Ascending aorta (tissue), 2 donors: ENCODE measurements at places on chromosomes 3 and 15.

- no peak for DNase-seq
- no peaks in the 10 kb centered on the region for H3K27me3 ChIP-seq
- H3K4me1 ChIP-seq, result no peaks in the 10 kb centered on the region
- no peak overlapping the region for H3K4me3 ChIP-seq
Observed at GRCh38 chr15:99344639-99345038, 93.4 kb downstream of the LRRC28 start.

DNA sequence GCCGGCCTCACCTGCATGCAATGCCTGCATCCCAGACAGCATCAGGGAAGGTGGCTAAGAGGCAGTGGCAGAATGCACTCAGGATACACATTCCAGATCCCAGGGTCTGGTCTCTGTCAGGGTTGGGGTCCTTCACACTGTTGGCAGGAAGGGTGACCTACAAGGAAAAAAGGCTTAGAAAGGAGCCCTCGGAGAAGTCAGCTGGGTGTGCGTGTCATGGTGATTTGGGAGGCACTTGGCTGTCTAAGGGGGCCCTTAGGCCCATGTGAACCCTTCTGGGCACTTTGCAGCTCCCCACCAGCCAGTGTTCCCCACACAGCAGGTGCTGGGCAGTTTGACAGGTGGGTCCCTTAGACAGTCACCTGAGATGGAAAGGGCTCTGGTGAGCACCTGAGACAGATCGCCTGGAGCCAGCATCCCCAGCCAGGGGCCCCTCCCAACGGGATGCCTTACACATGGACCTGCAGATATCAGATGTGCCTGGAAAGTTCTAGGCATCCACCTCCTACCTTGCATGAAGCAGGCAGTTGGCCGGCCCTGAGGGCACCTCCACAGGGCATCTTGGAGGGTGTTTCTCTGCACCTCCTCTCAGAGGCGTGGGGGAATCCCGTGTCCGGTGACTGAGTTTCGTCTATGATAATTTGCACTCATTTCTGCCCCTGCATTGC, 131.6 kb downstream of the LRRK1 start:
- DNase-seq, result peak; percentile 53
- no peaks in the 10 kb centered on the region for H3K27me3 ChIP-seq
- no peak overlapping the region for H3K27ac ChIP-seq
- no peaks in the 10 kb centered on the region for H3K4me1 ChIP-seq
- H3K4me3 ChIP-seq, result no peak overlapping the region

- no peaks in the 10 kb centered on the region for H3K4me1 ChIP-seq
- H3K36me3 ChIP-seq, result no peaks in the 10 kb centered on the region
- no peak overlapping the region for H3K4me3 ChIP-seq
- DNase-seq, result no peak
- H3K27ac ChIP-seq, result peak overlapping the region; percentile 52
- H3K27me3 ChIP-seq, result no peaks in the 10 kb centered on the region
Observed at GRCh38 chr3:149450281-149450680, 24.2 kb upstream of the TM4SF4 start.

DNA sequence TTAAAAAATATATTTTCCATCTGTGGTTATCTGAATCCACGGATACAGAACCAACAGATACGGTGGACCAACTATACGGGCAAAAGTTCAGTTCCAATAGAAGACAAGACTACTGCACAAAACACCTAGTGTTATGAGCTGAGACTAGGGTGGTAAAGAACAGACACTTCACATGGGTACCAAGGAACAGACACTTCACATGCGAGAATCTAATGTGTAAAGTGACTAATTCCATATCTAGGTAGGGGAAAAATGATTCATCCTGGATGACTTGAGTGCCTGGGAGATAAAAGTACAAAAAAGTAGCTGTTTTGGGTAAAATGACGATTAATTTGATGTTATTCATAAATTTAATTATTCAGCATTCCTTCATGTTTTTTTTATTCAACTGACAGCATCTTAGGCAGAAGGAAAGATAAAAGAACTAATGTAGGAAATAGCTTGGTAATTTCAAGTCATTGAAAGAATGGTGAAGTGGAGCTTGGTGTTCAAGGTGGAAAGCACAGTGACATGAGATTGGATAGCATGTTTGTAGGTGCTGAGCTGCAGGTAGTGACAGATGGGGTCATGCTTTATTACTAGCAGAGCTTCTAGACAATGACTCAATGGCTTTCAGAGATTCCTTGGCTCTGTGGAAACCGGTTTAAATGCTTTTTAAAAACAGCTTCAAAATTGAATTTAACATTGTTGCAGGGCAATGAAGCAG, 5.2 kb downstream of the CD200 start:
- H3K27me3 ChIP-seq, result no peaks in the 10 kb centered on the region
- peaks cover 3% of the 10 kb centered on the region for H3K36me3 ChIP-seq
- H3K27ac ChIP-seq, result peak overlapping the region; percentile 95
- H3K4me1 ChIP-seq, result peaks cover 18% of the 10 kb centered on the region
- no peak for DNase-seq

DNA sequence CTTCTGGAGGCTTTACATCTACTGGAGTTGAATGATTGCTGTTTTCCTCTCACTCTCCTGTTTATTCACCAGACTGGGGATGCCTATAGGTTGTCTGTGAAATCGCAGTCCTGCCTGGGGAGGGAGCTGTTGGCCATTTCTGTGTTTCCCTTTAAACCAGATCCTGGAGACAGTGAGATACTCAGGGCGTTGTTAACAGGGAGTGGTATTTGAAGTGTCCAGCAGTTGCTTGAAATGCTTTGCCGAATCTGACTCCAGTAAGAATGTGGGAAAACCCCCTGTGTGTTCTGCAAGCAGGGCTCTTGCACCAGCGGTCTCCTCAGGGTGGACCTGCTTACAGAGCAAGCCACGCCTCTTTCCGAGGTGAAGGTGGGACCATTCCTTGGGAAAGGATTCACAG, 4.3 kb upstream of the LRRK1 start:
- H3K36me3 ChIP-seq, result no peaks in the 10 kb centered on the region
- DNase-seq, result no peak
- no peak overlapping the region for H3K4me3 ChIP-seq
- no peaks in the 10 kb centered on the region for H3K27me3 ChIP-seq
- H3K27ac ChIP-seq, result no peak overlapping the region
- H3K4me1 ChIP-seq, result no peaks in the 10 kb centered on the region

DNA sequence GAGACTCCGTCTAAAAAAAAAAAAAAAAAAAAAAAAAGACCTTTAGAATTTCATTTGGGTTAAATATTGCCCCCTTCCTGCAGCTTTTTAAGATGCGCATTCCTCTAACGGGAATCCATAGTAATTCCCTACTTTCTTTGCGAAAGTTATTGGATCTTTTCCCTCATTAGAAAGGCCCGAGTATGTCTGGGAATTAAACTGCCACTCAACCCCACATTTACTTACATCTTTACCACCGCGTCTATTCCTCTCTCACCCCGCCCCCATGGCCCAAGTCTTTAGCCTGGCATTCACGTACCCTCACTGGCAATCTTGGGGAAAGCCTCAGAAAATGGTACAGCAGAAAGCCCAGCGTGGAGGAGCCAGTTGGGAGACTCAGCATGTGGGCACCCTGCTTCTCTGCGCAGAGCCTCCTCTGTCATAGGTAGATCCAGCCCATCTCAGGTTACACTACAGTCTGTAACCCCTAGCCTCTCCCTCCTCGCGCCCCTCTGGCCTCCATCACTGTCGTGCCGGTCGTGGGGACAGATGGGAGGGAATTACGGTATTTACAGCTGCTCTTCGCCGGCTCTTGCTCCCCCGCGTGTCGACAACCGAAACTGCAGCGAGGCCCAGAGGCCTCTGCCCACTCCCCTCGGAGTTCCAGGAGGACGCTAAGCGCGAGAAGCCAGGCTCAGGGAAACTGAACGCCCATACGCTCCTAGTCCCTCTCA, 6.4 kb upstream of the ANKDD1A start:
- H3K4me3 ChIP-seq, result peak overlapping the region; percentile 29
- no peaks in the 10 kb centered on the region for H3K27me3 ChIP-seq
- no peaks in the 10 kb centered on the region for H3K4me1 ChIP-seq
- no peak for DNase-seq
- no peak overlapping the region for H3K27ac ChIP-seq

DNA sequence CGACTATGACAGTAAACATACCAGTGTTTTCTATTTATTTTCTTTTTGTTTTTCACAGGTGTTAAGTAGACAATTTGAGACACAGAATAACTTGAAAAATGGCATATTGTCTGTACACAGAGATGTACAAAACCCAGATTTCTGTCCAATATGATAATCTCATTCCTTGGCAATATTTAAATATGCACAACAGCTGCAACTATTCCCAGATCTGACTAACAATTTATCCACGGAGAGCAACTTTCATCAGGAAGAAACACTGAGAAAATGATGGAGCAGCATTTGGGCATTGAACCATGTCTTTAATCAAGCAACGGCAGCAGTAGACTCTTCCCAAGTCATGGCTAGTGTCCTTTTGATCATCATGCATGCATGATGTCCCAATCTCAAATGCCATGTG, 452.6 kb downstream of the ZPLD1 start:
- DNase-seq, result no peak
- H3K36me3 ChIP-seq, result no peaks in the 10 kb centered on the region
- H3K27me3 ChIP-seq, result no peaks in the 10 kb centered on the region
- H3K27ac ChIP-seq, result no peak overlapping the region
- H3K4me1 ChIP-seq, result no peaks in the 10 kb centered on the region
- no peak overlapping the region for H3K4me3 ChIP-seq

DNA sequence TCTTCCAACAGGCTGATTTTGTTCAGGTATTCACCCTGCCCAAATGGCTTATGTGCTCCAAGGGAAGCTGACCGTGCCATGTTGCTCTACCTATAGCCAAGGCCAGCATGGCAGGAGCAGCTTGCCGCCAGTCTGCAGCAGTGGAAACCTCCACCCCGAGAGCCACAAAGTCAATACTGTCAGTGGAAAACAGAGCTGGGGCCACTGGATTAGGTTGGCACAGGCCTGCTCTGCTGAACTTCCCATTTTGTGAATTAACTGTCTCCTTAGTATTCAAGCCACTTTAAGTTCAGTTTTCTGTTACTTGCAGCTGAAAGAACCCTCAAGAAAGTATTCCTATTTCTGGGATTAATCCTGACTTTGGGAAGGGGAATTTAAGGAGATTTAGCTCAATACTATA, 63.8 kb upstream of the XCR1 start:
- H3K4me3 ChIP-seq, result no peak overlapping the region
- no peak for DNase-seq
- no peaks in the 10 kb centered on the region for H3K27me3 ChIP-seq
- no peaks in the 10 kb centered on the region for H3K4me1 ChIP-seq

DNA sequence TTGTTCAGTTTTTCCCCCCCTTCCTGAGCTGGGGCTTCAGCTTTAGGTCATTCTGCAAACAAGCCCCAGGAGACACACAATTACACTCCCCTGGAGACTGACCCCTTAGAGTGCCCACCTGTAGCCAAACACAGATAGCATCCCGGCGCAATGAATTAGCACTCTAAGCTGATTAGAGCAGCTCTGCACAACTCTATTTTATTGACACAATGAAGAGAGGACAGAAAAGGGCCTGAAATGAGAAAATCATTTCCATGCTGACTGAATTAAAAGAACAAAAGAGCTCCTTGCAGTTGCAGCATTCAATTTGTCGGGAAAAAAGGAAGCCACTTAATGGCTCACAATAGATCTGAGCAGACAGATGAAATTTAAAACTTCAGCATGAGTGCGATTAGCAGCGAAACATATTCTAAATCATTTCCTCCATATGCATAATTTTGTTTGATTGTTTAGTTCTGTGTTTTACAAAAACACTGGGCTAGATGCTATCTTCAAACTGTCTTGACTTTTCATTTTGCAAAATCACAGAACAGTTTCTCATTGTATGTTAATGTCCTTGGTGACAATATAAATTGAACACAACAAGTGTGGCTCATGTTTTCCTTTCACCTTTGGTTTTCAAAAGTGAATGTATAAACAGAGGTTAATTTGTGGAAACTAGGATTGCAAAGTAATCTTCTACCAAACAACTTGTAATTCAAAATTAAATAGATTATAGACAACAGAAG, 308.6 kb downstream of the MECOM start:
- DNase-seq, result no peak
- no peaks in the 10 kb centered on the region for H3K4me1 ChIP-seq
- H3K4me3 ChIP-seq, result no peak overlapping the region
- no peaks in the 10 kb centered on the region for H3K27me3 ChIP-seq
- no peaks in the 10 kb centered on the region for H3K36me3 ChIP-seq

DNA sequence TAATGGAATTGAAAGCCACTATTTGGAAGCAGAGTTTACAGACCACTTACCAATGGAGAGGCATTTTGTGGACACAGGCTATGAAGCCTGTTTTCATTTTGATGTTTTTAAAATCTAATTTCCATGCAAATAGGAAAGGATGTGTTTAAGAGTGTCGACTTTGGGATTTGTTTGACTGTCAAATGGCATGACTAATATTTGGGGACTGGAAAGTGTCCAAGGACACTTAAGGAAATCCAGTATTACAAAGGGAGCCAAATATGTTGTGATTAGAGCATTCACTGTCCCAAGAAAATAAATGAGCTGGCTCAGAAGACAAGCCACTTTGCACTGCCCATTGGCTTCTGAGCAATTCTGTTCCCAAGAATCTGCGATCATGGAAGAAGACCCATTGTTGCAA, 34.0 kb upstream of the SLC6A11 start:
- H3K27ac ChIP-seq, result no peak overlapping the region
- H3K4me3 ChIP-seq, result no peak overlapping the region
- no peak for DNase-seq
- no peaks in the 10 kb centered on the region for H3K36me3 ChIP-seq

- H3K36me3 ChIP-seq, result peaks cover 3% of the 10 kb centered on the region
- H3K27me3 ChIP-seq, result no peaks in the 10 kb centered on the region
- peaks cover 17% of the 10 kb centered on the region for H3K4me1 ChIP-seq
- no peak for DNase-seq
Observed at GRCh38 chr15:43489191-43489590, 3.8 kb downstream of the TP53BP1 start.

DNA sequence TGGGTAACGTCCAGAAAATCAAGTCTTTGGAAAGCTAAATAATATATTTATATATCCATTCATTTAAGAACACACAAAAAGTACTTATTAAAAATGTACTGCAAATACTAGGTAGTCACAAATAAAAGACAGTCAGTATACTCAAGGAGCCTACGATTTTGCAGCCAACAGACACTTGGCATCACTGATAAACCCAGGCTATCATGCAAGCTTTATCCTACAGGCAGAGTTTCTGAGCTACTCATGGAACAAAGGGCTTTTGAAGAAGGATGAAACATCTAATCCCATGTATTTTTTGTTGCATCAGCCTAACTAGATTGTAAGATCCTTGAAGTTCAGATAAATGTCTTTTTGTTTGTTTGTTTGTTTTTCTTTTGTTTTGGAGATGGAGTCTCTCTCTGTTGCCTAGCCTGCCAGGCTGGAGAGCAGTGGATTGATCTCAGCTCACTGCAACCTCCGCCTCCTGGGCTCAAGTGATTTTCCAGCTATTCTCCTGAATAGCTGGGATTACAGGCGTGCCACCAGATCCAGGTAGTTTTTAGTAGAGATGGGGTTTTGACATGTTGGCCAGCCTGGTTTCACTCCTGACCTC, 319.4 kb upstream of the MDFIC2 start:
- no peaks in the 10 kb centered on the region for H3K4me1 ChIP-seq
- H3K4me3 ChIP-seq, result no peak overlapping the region
- H3K27me3 ChIP-seq, result no peaks in the 10 kb centered on the region
- H3K27ac ChIP-seq, result no peak overlapping the region
- no peaks in the 10 kb centered on the region for H3K36me3 ChIP-seq

GRCh38 chr3:48273594-48274211, 32.8 kb downstream of the ZNF589 start:
- H3K27ac ChIP-seq, result no peak overlapping the region
- H3K36me3 ChIP-seq, result peaks cover 1% of the 10 kb centered on the region
- no peak overlapping the region for H3K4me3 ChIP-seq
- H3K27me3 ChIP-seq, result no peaks in the 10 kb centered on the region

GRCh38 chr3:119810018-119810435, 28.1 kb downstream of the NR1I2 start:
- no peak overlapping the region for H3K27ac ChIP-seq
- no peak for DNase-seq
- H3K4me3 ChIP-seq, result peak overlapping the region; percentile 62
- peaks cover 7% of the 10 kb centered on the region for H3K4me1 ChIP-seq
- no peaks in the 10 kb centered on the region for H3K36me3 ChIP-seq
- no peaks in the 10 kb centered on the region for H3K27me3 ChIP-seq
